Activated CD8-positive, alpha-beta memory T cell treated with anti-CD3 and anti-CD28 coated beads for 1 hour (primary cell): ENCODE measurements at places on chromosomes 2 and 18.

GRCh38 chr2:235594041-235594440 lies 100.2 kb downstream of the AGAP1 start:
- no peak for DNase-seq

DNA sequence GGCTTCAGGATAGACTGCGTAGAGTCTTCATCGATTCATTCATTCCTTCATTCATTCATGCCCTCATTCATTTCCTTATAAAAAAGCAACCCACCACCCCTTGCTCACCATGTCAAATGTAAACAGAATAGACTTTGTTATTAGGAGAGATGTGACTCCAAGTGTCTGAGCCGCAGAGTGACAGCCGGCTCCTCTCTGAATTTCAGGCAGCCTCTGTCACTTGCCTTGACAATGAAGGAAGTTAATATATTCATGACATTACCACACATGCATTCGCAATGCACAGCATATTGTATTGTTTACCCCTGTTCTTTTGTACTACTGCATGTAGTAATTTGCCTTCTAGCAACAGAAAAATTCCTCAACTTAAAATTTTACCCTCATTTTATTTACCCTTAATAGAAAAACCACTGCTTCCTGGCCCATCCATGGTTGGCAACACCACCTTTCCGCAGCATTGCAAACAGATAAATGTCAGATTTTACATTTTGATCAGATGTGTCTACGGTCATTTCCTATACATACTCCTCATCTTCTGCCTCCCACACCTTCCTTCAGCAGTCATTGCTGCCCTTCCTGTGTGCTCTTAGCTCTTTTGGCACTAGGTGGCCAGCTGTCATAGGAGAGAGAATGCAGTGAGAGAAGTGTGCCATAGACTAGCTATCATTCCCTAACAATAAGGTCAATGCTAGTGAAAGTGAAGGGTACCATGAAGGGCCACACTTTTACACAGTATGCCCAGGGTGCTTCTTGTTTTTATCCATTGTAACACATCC lies 1090.8 kb downstream of the BCL11A start:
- DNase-seq: no peak

- DNase-seq: no peak
Measured at GRCh38 chr2:96114903-96115581, 1.3 kb downstream of the ADRA2B start.

DNA sequence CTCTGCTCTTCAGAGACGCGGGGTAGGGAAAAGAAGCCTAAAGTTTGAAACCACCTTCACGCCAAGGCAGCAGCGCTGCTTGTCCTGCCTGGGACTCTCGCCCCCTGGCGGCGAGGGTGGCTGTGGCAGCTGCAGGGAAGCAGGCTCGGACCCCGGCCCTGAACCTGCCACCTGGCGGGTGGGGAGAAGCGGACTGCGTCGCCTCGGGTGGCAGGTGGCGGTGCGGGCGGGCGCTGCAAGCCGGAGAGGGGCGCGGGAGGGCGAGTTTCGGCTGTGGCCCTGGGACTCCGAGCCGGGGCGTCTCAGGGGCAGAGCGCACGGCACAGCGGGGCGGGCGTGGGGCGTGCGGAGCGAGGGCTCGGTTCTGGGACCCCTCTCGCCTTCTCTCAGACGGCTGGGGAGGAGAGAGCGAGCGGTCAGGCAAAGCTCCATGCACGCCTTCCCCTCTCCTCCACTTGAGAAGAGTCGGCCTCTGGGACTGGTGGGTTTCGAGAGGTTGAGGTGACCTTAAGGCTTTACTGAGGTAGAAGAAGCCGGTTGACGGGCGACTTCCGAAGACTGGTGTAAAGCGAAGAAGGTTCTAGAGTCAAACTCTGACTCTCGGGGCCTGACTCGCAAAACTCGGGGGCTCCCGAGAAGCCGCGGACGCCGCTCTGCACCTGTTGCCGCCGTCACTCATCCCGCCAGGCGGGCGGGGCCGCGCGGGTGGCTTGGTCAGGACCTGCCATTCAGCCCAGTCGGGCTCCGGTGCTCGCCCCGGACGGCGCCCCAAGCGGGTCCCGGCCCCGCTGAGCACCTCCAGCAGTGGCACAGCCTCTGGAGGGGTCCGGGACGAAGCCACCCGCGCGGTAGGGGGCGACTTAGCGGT lies 1.1 kb upstream of the BOLL start:
- DNase-seq: peak; percentile 38

- DNase-seq: no peak
Measured at GRCh38 chr2:216837740-216838139, 22.1 kb downstream of the TNP1 start.

DNA sequence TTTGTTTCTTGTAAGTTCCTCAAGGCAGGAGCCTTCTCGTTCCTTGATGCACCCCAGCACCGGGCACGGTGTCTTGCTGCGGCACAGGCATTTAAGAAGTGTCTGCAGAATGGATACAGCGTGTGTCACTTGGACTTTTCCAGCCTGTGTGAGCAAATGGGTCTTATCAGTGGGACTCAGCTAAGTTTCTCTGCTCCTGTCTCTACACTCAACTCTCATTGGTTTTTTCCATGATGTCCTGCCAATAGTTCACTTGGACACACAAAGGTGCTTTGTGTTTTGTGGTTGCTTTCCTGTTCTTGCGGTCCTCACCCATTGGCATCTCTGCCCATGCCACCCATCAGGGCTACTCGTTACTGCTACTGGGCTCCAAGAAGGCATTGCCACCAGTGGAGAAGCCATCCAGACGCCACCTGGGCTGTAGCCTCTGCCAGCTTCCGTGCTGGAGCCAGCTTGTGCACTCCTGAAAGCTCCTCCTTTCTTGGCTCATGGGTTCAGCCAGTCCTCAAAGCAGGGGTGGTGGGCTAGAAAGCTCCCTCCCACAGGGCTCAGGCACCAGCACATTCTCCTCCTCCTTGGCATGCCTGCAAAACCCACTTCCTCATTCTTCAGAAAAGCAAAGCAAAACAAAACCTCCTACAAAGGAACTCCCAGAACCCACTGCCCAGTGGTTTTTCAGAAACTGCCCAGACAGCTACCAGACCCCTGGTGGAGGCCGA lies 41.4 kb downstream of the IL1R2 start:
- no peak for DNase-seq

- DNase-seq: no peak
Measured at GRCh38 chr2:216431531-216431856, 19.2 kb downstream of the SMARCAL1 start.

DNA sequence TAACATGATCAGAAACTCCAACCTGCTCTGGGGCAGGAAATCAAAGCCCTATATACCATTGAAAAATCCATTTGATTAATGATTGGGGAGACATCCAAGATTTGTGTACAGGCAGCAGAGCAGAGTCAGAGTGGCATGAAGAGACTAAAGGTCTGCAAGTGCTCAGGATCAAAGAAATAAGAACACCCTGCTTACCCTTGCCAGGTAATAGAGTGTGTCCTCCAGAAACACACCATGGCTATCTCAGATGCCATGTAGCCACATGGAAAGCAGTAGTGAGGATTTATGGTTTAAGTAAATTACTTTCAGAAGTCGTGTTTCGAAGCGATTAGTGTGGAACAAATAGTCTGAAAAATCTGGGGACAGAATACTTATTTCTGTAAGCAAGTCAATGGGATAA lies 592.9 kb downstream of the SUCLG1 start:
- no peak for DNase-seq

DNA sequence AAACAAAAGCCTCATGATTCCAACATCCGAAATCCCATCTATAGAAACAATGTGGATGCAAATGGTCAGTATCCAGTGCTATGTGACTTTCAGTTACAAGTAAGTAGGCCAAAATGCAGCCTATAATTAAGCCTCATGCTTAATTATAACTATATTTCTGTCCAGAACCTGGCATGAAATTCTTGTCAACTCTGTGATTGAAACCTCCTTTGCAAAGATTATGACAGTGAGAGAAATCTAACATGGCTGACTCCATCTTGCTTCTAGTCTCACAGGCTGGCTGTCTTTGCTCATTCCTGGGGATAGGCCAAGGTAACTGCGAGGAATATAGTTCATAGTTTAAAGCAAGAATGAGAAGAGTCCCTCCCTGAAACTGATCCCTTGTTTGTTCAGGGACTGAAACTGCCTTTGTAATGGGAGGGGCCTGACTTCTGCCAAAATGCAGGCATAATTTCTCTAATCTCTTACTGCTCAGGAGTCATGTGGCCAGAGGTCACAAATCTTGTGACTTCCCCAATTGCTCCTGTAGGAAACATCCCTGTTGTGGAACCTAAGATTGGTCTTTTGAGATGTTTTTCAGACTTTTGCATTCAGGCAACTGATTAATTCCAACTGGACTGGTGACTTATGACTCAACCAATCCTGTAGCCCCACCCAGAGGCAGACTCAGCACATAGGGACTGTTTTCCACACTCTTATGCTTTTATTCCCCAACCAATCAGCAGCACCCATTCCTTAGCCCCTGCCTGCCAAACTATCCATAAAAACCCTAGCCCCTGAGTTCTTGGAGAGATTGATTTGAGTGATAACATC lies 84.5 kb upstream of the TLK1 start:
- DNase-seq: no peak

- no peak for DNase-seq
Measured at GRCh38 chr18:41845563-41845962, 109.5 kb upstream of the PIK3C3 start.

DNA sequence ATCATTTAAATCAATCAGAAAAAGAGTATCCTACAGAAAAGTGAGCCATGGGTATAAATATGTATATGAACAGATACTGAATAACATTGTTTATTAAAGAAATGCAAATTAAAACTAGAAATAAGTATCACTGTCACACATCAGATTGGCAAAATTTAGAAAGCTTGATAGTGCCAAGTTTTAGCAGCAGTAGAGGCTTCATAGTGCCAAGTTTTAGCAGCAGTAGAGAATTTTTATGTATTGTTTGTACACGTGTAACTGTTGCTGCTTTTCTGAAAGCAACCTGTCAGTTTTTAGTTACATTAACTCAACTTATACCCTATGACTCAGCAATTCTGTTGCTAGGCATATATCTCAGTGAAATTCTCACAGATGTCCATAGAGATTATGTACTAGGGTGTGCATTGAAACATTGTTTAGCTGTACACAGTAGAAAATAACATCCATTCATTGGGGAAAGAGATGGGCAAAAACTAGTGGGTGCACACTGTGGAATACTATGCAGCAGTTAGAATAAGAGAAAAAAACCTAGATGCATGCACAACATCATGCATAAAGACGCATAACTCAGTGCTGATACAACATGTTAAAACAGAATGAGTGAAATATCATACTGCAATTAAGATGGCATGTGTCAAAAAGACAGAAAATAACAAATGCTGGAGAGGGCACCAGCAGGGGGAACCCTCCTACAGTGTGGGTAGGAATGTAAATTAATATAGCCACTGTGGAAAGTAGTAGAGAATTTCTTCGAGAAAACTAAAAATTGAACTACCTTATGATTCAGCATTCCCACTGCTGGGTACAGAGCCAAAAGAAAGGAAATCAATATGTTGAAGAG lies 294.5 kb upstream of the NT5C1B start:
- no peak for DNase-seq

- no peak for DNase-seq
Measured at GRCh38 chr2:36511858-36512603, 85.9 kb downstream of the FEZ2 start.

GRCh38 chr2:111145951-111146350 lies 25.2 kb downstream of the BCL2L11 start:
- DNase-seq: no peak

- no peak for DNase-seq
Measured at GRCh38 chr2:16626497-16626896, 39.1 kb downstream of the CYRIA start.

- no peak for DNase-seq
Measured at GRCh38 chr2:150280231-150280630, 207.2 kb downstream of the RND3 start.

DNA sequence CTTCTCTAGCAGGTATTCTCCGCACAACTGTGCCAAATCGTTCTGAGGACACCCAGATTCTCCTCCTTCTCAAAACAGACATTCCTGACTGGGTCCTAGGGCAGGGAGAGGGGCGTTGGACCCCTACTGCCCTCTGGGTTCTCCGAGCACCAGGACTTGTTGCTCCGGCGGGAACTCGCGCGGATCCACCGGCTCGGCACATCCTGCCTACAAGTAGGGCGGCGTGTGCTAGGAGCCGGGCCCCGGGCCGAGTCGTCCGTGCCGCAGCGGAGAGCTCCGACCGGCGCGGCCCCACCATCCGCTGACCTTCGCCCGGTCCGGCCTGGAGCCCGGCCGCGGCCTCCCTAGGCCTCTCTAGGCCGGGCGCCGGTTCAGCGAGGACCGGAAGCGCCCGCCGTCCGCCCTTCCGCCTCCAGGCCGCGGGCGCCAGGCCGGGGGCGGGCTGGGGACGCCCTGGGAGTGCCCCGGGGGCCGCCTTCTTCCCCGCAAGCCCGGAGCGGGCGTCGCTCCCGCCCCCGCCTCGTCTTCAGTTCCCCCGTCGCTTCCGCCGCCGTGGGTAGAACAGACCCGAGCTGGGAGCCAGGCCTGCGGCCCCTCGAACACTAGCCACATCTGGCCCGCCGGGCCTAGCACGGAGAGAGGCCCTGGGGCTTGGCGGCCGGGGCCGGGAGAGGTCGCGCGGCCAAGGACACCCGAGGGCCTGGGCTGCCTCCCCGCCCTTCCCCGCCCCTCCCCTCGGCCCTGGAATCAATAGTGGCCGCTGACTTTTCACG lies 7.6 kb upstream of the ONECUT2 start:
- no peak for DNase-seq

DNA sequence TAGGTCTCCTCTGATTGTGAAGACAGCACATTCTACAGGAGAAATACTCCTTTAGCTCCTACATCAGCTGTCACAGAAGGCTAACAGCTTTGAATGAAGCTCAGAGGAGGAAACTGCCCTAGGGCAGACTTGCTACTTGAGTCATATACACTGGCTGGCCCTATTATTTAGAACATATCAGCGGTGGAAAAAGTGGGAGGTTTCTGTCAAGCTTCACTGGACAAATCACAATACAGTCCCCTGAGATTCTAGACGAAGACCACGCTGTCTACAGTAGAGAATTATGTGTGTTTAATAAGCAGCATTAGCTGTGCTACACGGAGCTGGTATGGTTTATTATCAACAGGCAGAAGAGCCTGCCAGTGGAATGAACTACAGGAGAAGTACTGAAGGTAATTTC lies 230.9 kb upstream of the FSIP2 start:
- no peak for DNase-seq

- DNase-seq: no peak
Measured at GRCh38 chr18:12742453-12742852, 39.6 kb downstream of the PSMG2 start.

- DNase-seq: no peak
Measured at GRCh38 chr18:63648241-63648640, 4.2 kb upstream of the SERPINB4 start.

- no peak for DNase-seq
Measured at GRCh38 chr2:137644731-137645130, 319.5 kb upstream of the HNMT start.

DNA sequence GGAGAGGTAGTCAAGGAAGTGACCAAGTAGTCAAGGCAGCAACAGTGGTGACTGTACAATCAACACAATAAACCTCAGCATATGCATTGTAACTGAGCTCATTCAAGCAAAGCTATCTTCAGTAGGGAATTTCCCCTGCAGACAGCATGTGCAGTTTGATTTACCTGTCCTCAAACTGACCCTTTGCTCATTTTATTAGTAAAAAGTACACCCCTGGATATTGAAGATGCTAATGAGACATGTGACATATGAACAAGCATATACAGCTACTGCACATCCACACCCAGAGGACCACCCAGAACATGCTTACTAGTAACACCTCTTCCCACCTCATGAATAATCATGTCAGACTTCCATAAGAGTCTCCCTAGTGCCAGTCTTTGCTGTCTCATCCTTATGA lies 15.4 kb downstream of the C2orf81 start:
- DNase-seq: no peak
